Activated naive CD4-positive, alpha-beta T cell treated with anti-CD3 and anti-CD28 coated beads, Interleukin-2, amount 10 ng/mL, durations not matched to agents 7 days and 5 days (primary cell): ENCODE measurements at places on chromosomes 7 and 10.
A peak's percentile ranks its signal among the peaks of the same experiment; 100 is the strongest.

DNA sequence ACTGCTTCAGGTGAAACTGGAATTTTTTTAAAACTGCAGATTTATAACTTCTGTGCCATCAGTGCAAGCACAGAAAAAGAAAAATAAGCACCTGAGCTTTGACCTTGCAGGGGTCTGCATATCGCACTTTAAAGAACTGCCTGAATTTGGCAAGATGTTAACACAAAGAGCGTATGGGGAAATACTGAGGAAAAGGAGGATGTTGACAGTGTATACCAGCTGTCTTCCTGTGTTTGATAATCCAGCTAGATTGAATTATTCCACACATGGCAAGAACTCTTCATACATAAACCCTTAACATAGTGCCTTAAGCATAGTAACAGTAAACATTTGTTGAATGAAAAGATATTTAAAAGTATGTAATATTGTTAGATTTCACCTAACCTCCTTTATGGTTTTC is 30.0 kb downstream of the SMC3 start:
- no peak for DNase-seq

DNA sequence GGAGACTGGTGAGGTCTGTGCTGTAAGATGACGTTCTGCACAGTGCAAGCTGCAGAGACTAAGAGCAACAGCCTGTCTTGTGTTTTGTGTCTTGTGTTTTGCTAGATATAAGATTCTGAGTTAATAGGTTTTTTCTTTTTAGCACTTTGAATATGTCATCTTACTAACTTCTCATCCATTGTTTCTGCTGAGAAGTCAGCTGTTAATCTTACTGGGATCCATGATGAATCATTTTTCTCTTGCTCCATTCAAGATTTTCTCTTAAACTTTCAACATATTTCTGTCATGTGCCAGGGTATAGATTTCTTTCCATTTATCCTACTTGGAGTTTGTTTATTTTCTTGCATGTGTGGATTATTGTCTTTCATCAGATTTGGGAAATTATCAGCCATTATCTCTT is 290.3 kb downstream of the CELF2 start:
- no peak for DNase-seq

GRCh38 chr7:90719155-90719554 is 123.0 kb downstream of the CDK14 start:
- no peak for DNase-seq

- no peak for DNase-seq
These were observed 20.2 kb downstream of the DNTT start for GRCh38 chr10:96324447-96324846.

DNA sequence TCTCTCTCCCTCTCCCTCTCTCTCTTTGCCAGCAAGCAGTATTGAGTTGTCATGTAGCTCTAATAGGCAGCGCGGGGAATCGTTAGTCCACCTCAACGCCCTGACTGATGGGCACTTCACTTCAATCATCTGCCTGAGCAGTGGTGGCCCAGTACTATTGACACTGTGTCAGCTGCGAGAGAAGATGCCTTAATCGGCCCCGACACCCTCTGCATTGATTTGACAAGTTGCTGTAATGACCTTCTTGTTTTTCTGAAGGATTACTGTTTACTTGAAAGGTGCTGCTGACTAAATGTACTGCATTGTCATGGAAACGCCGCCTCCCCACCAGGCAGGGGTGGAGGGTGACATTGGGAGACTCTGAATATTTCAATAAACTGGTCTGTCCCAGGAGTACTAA is 913.8 kb downstream of the KCNMA1 start:
- DNase-seq = no peak

GRCh38 chr7:15571301-15571878 is 9.6 kb upstream of the AGMO start:
- DNase-seq = no peak

DNA sequence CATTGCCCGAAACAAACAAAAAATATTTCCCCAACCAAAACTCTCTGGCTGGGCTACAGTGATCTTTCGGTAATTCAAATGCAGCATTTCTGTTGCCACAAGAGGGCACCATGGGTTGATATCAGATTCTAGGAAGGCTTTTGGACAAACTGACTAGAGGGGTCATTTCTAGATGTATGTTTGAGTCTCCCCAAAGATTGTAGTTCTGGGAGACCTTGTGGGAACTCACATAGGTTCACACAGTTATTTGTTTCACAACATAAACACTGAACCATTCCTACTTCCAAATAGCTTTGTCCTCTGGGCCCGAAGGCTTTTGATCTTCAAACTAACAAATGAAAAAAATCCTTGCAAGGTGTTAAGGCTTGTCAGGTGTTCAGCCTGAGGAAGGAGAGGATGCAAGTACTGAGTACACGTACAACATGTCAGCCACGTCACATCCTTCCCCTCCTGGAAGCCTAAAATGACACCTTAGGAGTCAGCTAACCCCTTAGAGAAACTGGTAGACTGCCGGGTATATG is 37.0 kb upstream of the IL15RA start:
- peak; percentile 77 for DNase-seq

DNA sequence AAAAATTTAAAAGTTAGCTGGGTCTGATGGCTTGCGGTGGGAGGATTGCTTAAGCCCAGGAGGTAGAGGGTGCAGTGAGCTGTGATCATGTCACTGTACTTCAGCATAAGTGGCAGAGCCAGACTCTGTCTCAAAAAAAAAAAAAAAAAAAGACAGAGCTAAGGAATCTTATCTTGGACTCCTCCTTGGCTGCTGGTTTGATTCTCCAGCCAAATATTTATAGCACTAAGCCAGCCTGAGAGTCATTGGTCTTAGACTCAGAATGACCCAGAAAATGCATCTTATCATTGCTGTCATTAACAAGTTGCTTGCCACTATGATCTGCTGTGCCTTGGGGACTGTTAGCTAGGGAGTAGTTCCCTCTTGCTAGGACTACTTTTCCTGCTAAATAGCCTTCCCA is 164.7 kb downstream of the GNAT3 start:
- DNase-seq = no peak

GRCh38 chr7:99308461-99309074 is 17.1 kb upstream of the ARPC1A start:
- DNase-seq = no peak

GRCh38 chr10:63446716-63447440 is 18.9 kb downstream of the JMJD1C start:
- no peak for DNase-seq

- DNase-seq = no peak
These were observed 666 bp downstream of the TMEM139 start for GRCh38 chr7:143285470-143285778.

DNA sequence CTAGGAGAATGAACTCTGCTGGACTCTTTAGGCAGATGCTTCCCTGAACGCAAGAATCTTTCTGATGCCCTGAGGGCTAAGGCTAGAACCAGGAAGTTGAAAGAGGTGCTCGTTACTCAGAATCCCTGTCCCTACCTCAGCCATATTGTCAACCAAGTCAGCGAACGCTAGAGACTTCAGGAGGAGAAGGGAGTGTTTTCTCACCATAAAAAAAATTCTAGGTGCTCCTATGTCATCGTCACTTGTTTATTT is 359.4 kb downstream of the PRPF18 start:
- no peak for DNase-seq

DNA sequence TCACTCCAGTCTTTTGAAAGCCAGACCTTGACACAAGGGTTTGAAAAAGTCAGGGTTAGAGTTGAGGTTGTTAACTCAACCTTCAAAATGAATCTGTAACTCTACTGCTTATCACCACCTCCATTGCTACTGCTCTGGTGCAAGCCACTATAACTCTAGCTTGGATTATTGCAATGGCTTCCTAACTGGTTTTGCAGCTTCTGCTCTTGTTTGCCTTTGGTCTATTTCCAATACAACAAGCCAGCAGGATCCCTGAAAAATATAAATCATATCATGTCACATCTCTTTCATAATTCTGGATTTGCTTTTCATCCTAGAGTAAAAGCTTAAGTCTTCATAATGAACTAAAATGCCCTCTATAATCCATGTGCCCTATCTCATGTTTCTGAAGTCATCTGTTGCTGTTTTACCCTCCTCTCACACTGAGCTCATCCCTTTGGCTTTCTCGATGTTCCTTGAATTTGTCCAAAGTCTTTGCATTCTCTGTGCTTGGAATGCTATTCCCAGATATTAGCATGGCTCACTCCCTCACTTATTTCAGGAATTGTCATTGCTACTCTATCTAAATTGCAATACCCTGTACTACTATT is 10.9 kb downstream of the TAS2R60 start:
- DNase-seq = no peak

DNA sequence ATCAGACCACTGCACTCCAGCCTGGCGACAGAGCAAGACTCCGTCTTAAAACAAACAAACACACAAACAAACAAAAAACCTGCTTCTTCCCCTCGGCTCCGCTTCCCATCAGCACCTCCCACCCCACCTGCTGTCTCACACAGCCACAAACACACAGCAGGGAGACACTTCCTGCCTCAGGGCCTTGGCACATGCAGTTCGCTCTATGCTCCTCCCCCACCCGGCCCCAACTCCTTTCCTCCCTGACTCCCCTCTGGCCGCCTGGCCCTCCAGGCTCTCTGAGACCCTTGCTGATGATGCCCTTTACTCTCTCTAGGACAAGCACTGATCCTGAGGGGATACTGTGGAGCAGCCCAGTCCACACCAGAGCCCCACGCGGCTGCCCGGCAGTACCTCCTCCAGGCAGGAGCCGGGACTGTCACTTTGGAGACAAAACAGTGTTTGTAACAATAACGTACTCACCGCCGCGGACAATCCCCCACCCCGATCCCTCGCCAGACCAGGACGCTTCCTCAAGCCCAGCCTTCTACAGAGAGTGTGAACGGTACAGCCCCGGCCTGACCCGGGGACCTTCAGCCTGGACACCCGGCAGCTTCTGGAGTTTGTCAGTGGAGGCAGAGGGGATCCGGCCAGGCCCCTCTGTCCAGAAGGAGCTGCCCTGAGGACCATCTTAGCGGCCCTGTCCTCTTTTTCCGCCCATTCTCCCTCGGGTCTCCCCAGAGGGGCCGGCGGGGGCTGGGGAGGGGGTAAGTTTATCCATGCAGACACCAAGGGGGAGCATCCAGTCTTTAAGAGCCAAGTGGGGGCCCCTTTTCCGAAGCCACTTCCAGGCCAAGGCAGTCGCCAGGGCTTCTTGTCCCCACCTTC is 50.0 kb upstream of the GTF2IRD1 start:
- DNase-seq = no peak

DNA sequence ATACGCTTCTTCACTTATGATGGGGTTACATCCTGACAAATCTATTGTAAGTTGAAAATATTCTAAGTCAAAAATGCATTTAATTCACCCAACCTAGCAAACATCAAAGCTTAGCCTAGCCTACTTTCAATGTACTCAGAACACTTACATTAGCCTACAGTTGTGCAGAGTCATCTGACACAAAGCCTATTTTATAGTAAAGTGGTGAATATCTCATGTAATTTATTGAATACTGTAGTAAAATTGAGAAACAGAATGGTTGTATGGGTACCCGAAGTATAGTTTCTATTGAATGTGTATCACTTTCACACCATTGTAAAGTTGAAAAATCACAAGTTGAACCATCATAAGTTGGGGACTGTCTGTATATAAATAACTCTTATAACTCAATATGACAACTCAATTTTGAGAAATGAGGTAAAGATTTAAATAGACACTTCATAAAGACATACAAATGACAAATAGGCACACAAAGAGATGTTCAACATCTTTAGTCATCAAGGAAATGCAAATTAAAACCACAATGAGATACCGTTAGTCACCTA is 73.9 kb downstream of the C10orf90 start:
- DNase-seq = no peak
